ENCODE measurements at places on chromosomes 1 and 21.

DNA sequence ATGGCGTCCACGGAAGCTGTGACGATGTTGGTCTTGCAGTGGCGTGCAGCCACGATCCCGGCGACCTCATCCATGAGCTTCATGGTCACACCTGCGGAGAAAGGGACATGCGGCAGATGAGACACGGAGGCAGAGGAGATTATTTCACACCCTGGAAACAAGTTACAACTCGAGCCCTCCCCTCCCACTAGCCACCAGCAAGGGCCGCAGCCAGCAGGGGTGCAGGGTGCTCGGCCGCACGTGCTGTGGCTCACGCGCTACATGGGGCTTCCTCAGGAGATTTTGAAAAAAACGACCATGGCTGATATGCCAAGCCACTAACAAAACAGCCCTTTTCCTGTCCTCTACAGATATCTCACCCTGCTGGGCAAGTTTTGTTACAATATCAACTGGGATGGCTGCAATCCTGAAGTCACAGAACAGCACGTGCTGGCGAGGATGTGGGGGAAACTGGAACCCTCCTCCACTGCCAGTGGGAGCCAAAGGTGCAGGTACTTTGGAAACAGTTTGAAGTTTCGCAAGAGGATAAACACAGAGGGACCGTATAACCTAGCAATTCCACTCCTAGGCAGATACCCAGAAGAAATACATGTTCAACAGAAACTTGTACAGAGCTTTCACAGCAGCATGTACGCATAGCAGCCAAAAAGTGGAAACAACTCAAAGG lies 34.1 kb upstream of the GPR153 start:
- DNase-seq, result no peak

DNA sequence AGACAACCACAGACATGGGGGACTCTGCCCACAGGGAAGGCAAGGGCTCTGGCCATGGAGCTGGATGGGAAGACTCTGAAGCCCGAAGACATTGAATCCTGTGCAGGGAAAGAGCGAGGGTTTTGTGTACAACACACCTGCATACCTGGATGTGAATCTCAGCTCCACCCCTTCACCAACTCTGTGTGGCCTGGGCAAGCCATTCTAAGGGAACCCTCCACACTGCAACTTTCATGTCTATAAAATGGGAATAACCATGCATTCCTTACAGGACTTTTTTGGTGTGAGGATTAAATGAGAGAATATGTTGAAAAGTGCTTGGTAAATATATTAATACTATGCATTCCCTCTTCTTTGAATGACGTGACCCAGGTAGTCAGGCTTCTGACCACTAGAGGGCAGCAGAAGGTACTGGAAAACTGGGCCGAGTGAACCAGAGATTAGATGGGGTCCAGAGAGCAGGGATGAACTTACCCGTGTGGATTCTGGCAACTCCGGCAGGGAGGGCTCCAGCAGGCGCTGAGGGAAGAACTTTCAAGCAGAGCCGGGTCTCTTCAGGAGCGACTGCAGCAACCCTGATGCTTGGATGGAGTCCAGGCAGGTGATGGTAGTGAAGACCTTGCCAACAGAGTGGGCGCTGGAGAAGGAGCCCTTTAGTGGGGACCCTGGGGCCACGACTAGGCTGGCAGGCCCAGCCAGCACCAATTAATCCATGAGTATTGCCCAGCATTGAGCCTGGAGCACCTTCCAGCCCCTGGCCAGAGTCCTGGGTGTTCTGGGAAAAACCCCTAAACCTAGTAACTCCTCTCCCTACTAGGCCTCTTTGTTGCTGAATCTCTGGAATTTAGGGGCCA lies 834 bp upstream of the ELF3 start:
- DNase-seq, result peak; percentile 61

DNA sequence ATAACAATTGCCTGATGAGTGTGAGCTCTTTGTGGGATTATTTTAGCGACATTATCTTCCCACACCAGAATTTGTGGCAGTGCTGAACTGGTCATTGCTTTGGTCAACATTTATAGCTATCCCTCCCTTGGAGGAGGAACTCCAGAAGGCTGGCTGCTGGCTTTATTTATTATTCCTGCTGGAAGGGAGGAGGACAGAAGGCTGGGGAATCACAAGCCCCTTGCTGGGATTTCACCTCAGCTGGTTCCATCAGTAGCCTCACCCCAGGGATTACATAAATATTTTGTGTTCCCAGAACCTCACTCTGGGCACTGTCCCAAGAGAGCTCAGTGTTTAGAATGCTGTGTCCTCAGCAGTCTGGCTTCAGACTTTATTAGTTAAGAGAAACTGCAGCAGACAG lies 102.8 kb upstream of the C1orf21 start:
- DNase-seq, result peak; percentile 61

GRCh38 chr1:203569490-203570318 lies 56.9 kb upstream of the ATP2B4 start:
- DNase-seq, result no peak

DNA sequence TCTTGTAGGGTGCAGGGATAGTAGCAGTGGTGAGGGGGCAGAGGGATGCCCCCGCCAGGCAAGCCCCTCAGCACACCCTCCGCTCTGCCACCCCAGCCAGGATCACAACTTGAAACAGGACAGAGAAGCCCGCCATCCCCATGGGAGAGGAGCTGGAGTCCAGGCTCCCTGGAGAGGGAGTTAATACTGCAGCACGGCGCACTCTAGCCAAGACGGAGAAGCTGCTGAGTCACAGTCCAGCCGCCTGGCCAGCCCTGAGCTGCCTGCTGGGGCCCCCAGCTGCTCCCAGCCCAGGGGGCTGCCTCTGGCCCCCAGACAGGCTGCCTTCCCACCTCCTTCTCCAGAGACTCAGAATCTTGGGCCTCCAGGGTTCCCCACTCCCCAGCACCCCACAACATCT lies 87.2 kb downstream of the SYT2 start:
- peak; percentile 55 for DNase-seq

GRCh38 chr1:45331436-45332345 lies 5.0 kb downstream of the HPDL start:
- no peak for DNase-seq

DNA sequence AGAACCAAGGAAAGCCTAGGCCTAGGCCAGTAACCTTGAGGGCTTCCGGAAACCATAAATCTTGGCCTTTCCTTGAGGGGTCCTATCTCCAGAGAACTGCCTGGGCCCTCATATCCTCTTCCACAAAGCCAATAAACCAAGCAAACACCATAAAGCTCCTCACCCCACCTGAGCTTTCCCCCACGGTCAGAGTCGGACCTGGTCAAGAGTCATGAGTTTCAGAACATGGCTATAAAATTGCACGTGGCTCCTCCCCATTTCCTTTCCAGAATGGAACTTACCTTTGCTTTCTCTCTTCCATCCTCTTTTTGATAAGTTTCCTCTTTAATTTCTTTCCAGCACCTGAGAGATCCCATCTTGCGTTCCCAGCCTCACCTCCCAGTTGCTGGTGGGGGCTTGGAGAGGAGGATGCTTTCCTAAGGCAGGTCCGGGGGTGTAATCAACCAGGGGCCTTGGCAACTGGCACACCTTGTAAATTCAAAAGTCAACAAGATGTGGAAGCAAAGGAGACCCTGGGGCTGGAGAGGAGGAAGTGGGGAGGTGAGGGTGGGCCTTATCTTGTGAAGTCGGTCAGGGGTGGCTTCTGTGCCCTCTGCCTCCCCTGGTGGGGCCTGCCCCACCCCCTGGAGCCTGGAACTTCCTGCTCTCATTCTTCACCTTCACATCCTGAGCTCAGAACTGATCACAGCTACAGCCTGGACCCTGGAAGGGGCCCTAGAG lies 259.9 kb downstream of the FOXD2 start:
- DNase-seq, result no peak

DNA sequence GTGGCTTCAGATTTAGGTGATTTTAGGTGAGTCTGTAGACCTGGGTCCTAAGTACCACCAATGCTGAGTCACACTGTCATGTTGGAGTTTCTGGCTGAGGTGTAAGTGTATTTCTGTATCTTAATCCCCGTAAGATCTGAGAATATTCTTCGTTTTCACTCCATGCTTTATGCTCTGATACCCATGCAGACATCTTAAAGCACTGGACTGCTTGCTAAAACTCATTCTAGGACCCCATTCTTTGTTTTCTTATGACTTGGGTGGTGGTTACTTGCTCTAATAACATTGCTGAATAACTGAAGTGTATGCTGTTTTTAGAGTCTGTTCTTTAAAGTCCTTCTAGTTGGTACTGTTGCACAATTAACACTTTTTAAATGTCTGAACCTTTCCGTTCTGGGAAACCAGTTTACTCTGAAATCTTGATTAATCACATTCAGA lies 36.6 kb downstream of the CDC42 start:
- DNase-seq, result no peak

GRCh38 chr21:38753557-38753971 lies 52.2 kb upstream of the ETS2 start:
- DNase-seq, result no peak

DNA sequence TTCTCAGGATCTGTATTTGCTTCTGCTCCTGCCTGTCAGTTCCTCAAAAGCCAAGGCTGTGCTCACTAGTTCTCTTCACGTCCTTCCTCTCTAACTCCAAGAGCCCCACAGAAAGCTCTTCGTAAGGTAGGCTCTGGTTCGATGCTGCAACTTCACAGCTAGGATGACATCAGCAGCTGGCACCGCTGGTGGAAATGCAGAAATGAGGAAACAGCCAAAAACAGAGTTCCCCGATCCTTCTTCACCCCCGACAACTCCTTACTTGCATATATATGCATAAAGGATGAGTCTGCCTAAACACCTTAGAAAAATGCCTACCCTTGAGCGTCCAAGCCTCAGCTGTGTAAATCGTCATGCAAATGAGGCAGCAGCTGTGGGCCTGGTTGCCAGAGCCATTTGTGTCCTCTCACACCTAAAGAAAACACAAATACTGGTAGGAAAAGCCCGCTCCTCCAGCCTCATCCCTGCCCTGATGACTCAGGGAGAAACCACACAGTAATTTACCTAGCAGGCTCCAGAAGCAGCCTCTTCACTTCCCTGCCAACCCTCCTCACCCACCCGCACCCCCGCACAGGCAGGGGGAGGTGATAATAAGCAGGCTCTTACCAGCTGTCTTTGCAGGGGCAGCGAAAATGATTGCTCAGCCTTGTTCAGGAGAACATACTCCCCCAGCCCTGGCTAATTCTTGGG lies 28.2 kb downstream of the BATF3 start:
- peak; percentile 59 for DNase-seq

DNA sequence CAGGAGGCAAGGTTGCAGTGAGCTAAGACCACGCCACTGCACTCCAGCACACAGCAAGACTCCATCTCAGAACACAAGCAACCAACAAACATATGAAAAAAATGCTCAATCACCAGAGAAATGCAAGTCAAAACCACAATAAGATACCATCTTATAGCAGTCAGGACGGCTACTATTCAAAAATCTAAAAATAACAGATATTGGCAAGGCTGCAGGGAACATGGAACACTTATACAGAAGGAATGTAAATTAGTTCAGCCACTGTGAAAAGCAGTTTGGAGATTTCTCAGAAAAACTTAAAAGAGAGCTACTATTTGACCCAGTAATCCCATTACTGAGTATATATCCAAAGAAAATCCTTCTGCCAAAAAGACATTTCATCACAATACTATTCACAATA lies 27.6 kb upstream of the POGK start:
- DNase-seq, result no peak

DNA sequence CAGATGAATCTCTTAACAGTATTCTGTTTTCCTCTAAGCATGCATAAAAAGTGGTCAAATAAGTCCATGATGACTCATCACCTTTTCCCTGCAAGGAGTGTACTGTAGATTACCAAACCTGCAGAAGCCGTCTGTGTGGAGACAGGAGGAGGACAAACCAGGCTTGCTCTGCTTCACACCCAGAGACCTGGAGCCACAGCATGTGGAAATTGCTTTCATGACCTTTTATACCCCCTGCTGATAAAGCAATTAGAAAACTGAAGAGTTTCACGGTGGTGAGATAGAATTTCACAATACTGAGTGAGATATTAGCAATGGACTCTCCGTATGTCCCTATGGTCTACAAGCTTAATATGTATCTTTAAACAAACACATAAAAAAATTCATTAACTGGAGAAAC lies 9.4 kb downstream of the CORT start:
- peak; percentile 67 for DNase-seq

DNA sequence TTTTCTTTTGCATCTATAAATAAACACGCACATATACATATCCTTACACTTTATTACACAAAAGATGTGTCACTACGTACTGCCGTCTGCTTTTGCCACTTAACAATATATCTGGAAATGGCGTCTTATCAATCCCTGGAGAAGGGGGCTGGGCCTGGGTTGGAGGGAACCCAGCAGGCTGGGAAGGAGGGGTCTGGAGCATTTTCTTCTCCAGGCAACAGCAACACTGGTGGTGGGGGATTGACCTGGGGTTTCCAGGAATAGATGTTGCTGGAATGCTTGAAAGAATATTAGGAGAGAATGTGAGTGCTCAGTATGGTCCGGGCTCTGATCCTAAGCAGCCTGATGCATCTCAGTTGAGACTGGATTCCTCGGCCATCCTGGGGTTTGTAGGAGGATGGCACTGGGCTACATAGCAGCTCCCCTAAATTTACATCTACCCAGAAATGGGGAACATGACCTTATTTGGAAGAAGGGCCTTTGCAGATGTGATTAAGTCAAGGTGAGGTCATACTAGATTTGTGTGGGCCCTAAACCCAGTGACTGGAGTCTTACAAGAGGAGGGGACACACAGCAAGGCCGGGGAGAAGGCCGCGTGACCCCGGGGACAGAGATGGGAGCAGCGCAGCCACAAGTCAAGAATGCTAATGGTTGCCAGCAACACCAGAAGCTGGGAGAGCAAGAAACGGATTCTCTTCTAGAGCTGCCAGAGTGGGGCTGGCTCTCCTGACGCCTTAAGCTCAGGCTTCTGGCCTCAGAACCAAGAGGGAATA lies 98.6 kb downstream of the SIK1 start:
- DNase-seq, result no peak

DNA sequence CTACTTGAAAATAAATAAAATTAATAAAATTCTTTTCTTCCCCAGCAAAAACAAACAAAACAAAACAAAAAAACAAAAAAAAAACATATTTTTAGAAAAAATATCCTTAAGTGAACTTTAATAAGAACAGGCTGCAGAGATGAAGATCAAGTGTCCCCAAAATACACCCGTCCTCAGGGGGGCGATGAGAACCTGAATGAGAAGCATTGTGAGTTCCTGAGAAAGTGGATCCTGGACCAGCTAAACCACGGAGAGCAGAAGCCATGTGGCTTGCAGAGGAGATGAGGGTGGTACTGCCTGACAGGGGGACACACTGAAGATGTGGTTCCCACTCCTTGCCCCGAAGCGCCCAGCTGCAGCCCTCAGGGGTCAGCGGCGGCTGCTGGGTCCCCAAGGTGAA lies 89.3 kb downstream of the ITPKB start:
- no peak for DNase-seq

Measured in foreskin fibroblast (primary cell).